A549 (cell line): ENCODE measurements at places on chromosomes 7 and 10.

DNA sequence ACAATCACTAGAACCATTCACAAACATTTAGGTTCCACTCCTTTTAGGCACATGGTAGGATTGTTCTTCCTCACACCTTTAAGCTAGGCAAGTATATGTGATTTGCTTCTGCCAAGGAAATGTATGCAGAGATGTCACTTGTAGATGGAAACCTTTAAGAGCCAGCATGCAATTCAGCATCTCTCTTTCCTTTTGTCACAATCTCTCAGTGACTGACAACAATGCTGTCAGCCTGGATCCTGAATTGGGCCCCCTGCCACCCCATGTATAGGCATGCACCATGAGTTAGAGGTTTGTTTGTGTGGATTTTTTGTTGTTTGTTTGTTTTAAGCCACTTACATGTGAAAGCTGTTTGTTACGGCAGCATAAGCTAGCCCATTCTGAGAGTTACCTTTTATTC lies 169.6 kb upstream of the PDE1C start:
- no peak for DNase-seq

GRCh38 chr7:72161534-72161933 lies 250.6 kb downstream of the CALN1 start:
- no peak for DNase-seq

- no peak for DNase-seq
Measured at GRCh38 chr10:3336673-3337293, 164.2 kb upstream of the PITRM1 start.

DNA sequence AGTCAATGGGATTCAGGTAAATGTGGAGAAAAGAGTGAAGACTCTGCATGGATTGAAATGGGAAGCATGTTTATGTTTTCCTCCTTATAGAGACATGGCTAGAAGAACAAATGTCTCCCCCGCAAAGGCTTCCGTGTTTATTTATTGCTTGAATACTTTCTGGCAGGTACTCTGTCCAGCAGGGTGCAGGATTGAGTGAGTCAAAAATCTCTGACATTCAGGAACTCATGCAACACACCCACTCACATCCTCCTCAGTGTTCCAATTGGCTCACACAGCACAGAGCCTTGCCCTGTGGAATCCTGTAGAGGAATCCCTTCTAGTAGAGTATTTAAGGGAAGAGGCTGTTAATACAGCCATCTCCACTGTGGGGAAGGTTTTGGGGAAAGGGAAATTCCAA lies 290.3 kb upstream of the VWC2 start:
- no peak for DNase-seq

- DNase-seq, result no peak
Measured at GRCh38 chr7:132420527-132420926, 155.7 kb downstream of the PLXNA4 start.

GRCh38 chr10:110344622-110345021 lies 39.9 kb upstream of the SMNDC1 start:
- no peak for DNase-seq

- no peak for DNase-seq
Measured at GRCh38 chr7:78185149-78185745, 386.7 kb downstream of the PHTF2 start.

DNA sequence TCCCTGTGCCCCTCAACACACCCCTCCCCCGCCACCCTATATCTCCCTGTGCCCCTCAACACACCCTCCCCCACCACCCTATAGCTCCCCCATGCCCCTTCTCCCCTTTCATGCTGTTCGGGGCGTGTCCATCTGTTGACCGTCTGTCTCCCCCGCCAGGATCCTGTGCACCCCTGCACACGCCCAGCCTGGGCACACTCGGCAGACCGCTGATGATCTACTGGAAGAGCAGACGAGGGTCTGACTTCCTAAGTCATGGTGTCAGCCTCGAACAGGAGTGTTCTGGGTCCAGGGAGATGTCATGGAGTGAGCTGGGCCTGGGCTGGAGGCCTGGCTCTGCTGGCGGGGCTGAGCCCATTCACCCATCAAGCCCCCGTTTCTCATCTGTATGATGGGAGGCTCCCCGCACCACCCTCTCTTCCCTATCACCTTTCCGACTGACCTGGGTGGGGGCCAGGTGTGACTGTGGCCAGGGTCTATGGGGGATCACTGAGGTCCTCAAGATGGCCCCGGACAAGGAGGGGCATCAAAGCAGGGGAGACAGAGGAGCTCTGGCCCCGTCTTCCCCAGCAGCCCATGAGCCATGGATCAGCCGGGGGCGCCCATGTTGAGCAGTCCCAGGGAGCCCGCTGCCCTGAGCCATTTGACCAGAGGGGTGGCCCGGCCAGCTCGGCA lies 48.3 kb downstream of the PDGFA start:
- no peak for DNase-seq

- no peak for DNase-seq
Measured at GRCh38 chr7:122123746-122124145, 20.3 kb downstream of the AASS start.

- no peak for DNase-seq
Measured at GRCh38 chr10:129417870-129418269, 49.2 kb upstream of the MGMT start.

- no peak for DNase-seq
Measured at GRCh38 chr10:70568781-70569495, 33.6 kb downstream of the PRF1 start.

GRCh38 chr7:95976369-95977060 lies 204.2 kb downstream of the DYNC1I1 start:
- DNase-seq, result no peak

DNA sequence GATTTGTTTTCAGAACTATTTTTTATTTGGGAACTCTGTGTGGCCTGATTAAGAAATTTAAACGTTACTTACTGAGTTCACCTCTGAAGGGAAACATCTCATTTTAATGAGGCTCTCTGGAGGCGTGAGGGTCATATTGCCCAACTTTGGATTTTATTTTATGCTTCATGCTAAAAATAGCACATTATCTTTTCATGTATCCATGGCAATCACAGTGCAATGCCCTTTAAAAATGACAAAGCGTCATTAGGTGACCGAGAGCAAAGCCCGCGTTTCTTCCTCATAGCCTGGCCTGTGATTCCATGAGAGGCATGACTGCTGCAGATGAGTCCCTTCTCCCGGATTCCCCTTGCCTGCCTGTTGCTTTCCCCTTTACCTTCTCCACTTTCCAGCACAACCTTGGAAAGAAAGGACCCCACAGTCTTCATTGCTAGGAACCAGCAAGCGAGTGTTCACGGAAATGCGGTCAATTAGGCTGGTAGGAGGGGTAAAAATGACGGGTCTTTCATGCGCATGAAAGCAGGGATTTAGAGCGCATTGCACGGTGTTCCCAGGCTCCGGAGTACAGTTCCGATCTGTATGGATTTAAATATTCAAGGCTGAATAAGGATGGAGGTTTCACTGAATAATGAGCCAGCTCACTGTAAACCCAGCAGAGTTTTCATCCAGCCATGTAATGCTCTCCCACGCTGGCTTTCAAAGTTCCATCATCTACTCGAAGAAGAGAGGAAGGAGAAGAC lies 98.2 kb upstream of the PITRM1 start:
- DNase-seq, result no peak

GRCh38 chr7:133923974-133924373 lies 203.2 kb upstream of the LRGUK start:
- DNase-seq, result no peak

DNA sequence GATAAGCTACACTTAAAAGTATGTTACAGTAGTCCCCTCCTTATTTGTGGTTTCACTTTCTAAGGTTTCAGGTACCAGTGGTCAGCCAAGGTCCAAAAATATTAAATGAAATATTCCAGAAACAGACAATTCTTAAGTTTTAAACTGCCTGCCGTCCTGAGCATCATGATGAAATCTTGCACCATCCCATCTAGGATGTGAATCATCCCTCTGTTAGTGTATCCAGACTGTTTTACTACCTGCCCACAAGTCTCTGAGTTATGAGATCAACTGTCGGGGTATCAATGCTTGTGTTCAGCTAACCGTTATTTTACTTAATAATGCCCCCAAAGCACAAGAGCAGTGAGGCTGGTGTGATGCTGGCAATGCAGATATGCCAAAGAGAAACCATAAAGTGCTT lies 11.4 kb downstream of the KDM7A start:
- no peak for DNase-seq

- no peak for DNase-seq
Measured at GRCh38 chr7:41880107-41880506, 177.2 kb upstream of the INHBA start.

- DNase-seq, result no peak
Measured at GRCh38 chr10:122186816-122187810, 84.0 kb upstream of the BTBD16 start.

DNA sequence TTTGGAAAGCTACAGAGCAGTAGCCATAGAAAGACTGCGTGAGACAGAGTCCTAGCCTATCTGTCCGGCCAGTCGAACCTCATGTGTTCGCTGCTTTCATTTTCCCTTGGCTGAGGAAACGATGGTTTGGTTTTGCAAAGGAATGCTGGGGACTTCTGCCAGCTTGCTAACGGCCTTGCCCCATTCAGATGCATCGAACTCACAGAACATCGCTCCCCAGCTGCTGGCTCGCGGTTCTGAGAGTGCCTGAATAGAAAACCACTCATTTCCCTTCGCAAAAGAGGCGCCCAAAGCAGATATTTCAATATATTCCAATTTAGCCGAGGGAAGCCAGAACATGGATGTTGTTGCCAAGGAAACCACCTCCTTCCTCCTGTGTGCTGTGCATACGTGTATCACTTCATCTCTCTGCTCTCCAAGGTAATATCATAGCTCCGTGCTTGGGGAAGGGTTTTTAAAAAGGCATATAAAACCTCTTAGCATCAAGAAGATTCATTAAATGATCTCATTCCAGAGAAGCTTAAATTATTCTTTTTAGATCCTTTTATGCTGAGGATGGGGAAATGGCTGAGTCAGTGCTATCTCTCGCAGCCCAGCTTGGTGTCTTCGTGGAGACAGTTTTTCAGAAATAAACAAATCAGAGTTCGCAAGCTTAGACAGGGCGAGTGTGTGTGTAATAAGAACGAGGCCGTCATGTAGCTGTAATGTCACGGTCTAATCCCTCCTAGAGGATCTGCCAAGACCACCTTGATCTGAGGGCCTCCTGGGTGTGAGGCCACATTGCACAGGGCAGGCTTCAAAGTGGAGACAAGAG lies 215.2 kb downstream of the RPS24 start:
- DNase-seq, result no peak

- no peak for DNase-seq
Measured at GRCh38 chr10:25105262-25105661, 69.5 kb upstream of the GPR158 start.

DNA sequence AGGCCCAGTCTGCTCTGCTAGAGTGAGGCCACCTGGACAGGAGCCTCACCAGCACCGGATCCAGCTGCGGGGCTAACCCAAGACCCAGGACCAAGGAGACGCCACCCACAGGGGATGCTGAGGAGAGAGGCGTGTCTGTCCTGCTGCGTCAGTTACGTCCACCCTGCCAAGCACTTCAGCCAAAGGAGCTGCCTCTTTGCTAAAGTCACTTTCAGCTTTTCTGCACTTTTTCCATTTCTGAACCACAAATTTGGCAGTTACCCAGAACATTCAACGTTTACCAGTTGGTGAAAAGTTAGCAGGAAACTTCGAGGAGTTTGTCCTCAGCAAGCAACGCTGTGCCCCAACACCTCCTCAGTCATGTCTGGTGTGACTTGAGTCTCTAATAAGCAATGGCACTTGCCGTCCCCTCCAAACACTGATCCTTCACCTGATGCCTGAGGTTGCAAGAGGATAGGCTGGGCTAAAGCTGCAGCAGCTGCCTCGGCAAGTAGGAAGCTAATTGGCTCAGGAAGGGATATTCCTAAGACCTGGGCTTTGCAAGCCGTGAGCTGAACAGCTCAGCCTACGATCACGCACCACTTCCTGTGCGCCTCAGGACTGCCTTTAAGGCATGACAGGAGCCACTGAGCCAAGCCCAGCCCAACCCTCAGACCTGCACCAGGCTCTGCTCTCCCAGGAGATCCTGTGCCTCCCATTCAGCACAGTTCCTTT lies 40.1 kb downstream of the KCNH2 start:
- DNase-seq, result no peak

- DNase-seq, result no peak
Measured at GRCh38 chr7:99943641-99944496, 14.4 kb upstream of the GJC3 start.

GRCh38 chr7:102095321-102096011 lies 191.2 kb upstream of the SH2B2 start:
- no peak for DNase-seq

- no peak for DNase-seq
Measured at GRCh38 chr7:94761451-94761850, 105.5 kb upstream of the SGCE start.

DNA sequence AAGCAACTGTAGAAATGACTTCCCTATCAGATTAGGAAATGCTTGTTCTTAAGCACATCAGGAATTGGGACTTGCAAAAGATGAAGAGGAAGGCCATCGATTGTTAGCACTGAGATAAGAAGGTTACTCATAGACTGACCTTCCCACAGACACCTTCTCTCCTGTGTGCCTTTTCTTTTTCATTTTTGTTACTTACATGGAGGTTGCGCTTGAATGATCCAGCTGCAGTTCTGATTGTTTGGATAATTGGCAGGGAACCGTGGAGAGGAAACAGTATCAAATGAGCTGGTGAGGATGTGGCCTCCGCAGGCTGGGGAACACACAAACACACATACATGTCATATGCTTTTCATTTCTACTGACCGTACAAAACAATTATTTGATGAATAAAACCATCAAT lies 134.9 kb upstream of the RSU1 start:
- no peak for DNase-seq

GRCh38 chr7:94344826-94345225 lies 49.9 kb upstream of the COL1A2 start:
- DNase-seq, result no peak

DNA sequence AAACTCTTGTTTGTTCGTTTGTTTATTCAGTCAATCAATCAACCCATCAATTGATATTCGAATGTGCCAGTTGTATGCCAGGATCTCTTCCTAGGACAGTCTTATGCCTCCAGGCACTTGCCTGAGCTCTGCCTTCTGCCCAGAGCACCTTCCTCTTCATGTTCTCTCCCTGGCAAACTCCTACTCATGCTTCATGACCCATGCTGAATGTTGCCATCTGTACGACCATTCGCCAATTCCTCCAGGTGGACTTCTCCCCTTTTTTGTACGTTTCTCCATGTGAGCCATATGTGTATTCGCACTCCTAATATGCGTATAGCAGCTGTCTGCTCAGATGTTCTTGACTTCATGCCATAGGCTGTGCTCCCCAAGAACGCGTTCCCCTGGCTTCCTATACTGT lies 142.7 kb downstream of the C10orf105 start:
- DNase-seq, result no peak

- no peak for DNase-seq
Measured at GRCh38 chr10:99676426-99676825, 17.1 kb downstream of the ENTPD7 start.
